ENCODE measurements at places on chromosomes 7 and 10. TPM values are rescaled to one million over a fixed set of nuclear protein-coding genes. Genes with fewer than 3 reads are reported as not detected.

Gene ADARB2
- total RNA-seq = 0.18 TPM

DNA sequence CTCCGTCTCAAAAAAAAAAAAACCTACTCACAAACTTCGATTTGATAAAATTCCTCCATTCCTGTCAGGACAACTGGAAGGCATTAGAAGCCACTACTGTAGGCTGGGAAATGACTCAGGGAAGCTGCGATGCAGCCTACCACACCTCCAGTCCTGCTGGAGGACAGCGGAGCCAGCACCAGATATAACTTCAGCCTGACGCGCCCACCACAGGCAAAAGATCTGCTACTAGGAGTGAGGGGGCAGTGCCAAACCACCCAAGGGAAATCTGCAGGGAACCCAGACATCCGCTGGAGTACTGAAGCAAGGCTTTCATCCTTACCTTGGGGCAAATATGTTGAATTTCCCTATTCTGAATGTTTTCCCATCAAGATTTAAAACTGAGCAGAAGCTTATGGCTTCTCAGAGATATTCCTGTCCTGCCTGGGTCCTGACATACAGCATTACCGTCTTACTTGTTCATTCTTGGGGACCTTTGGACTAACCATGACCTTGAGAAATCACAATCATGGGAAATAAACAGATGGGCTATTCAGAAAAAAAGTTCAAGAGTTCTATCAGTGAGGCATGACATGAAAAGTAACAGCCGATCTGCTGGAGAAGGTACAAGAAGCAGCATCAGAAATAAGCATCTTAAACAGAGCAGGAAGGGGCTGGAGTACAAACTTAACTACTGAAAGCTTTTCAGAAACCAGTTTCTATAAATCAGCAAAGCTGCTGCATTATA, 20.4 kb downstream of the BCCIP start:
- DNase-seq = peak; percentile 12
- no peak overlapping the region for H3K27ac ChIP-seq
- no peak overlapping the region for H3K4me3 ChIP-seq

- H3K4me3 ChIP-seq = no peak overlapping the region
- H3K36me3 ChIP-seq = no peaks in the 10 kb centered on the region
- H3K4me1 ChIP-seq = no peaks in the 10 kb centered on the region
- H3K27me3 ChIP-seq = no peaks in the 10 kb centered on the region
- no peak for DNase-seq
These were observed 469.8 kb downstream of the KIF20B start for GRCh38 chr10:90171014-90171722.

- H3K27me3 ChIP-seq = no peaks in the 10 kb centered on the region
- H3K4me1 ChIP-seq = peaks cover 7% of the 10 kb centered on the region
- no peaks in the 10 kb centered on the region for H3K36me3 ChIP-seq
- no peak overlapping the region for H3K27ac ChIP-seq
- H3K4me3 ChIP-seq = no peak overlapping the region
These were observed 192.8 kb downstream of the DNAJC1 start for GRCh38 chr10:21810582-21811244.

DNA sequence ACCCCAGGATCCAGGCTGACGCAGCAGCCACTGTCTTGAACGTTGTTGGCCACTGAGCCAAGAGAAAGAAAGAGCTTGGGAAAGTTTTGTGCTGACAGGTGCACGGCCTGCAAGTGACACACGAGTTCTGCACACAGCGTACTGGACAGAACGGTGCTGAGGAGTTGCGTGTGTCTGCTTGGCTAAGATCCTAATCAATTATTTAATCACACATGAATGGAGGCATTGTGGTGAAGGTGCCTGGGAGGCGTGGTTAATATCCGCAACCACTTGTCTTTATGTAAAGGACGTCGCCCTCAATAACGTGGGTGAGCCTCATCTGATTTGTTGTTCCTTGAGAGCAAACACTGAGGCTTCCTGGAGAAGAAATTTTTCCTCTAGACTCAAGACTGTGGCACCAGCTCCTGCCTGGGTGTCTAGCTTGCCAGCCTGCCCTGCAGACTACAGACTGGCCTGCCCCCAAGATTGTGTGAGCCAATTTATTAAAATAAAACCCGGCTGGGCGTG, 16.6 kb upstream of the GNA12 start:
- H3K4me1 ChIP-seq = peaks cover 31% of the 10 kb centered on the region
- H3K36me3 ChIP-seq = no peaks in the 10 kb centered on the region
- H3K4me3 ChIP-seq = no peak overlapping the region
- peak; percentile 41 for DNase-seq
- H3K27ac ChIP-seq = no peak overlapping the region

- DNase-seq = no peak
- H3K27ac ChIP-seq = no peak overlapping the region
- H3K27me3 ChIP-seq = no peaks in the 10 kb centered on the region
- H3K36me3 ChIP-seq = no peaks in the 10 kb centered on the region
These were observed 36.3 kb downstream of the HYAL4 start for GRCh38 chr7:123881300-123881699.

Gene SMC3
- 27.2 TPM for total RNA-seq

Gene NDUFB8
- 155 TPM for total RNA-seq

DNA sequence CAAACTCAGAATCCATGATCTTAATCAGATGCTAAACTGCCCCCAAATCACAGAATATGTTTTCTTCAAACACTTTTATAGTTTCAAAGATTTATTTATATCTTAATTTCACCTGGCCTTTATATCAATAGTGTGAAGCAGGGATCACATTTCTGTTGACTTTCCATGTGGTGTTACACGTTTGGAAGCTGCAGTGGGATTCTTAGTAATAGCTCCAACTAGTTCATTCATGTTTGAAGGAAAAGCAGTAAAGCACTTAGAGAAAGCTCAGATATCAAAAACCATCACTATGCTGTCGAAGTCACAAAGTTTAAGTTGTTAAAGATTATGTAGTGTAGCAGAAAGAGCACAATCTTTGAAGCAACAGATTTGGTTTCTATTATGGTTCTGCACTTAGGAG, 16.8 kb downstream of the ENO4 start:
- H3K27me3 ChIP-seq = no peaks in the 10 kb centered on the region
- H3K36me3 ChIP-seq = no peaks in the 10 kb centered on the region
- no peak overlapping the region for H3K4me3 ChIP-seq
- H3K27ac ChIP-seq = no peak overlapping the region

GRCh38 chr10:116237970-116238369, 35.0 kb downstream of the GFRA1 start:
- H3K4me3 ChIP-seq = no peak overlapping the region
- no peaks in the 10 kb centered on the region for H3K27me3 ChIP-seq
- H3K36me3 ChIP-seq = no peaks in the 10 kb centered on the region
- no peaks in the 10 kb centered on the region for H3K4me1 ChIP-seq

- no peaks in the 10 kb centered on the region for H3K36me3 ChIP-seq
- H3K4me3 ChIP-seq = no peak overlapping the region
- peaks cover 23% of the 10 kb centered on the region for H3K4me1 ChIP-seq
- no peaks in the 10 kb centered on the region for H3K27me3 ChIP-seq
- H3K27ac ChIP-seq = no peak overlapping the region
These were observed 11.3 kb downstream of the PLCE1 start for GRCh38 chr10:94005050-94005449.

DNA sequence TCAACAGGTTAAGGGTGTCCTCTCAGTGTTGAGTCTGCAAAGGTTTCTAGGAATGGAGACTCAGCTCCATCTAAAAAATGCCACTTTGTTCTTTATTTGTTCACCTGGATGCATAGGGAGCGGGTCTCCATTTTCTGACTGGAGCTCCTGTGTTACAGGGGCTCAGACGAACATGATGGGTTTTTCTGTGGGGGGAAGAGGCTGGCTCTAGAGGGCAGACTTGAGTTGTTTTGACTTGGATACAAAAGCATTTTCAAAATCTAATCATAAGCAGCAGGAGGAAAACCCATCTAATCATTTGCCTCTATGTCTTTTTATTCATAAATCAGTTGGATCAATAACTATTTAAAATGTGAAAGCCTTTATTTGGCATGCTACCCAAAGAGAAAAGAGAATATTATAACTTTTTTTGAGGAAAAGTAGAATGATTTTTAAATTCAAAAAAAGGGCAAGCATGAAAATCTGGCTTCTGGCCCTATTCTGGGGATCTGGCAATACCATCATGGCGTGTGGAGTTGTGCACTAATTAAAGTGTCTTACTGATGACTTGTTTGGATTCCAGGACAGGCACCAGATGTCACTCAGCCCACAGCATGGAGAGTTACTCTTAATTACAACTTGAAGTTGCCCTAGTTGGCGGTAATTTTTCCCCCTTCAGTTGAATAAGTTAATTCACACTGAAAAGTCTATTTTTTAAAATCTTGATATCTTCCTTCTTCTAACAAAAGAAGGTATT, 594.9 kb downstream of the REEP3 start:
- no peak overlapping the region for H3K27ac ChIP-seq
- no peak for DNase-seq
- H3K4me3 ChIP-seq = no peak overlapping the region
- H3K4me1 ChIP-seq = no peaks in the 10 kb centered on the region
- H3K27me3 ChIP-seq = no peaks in the 10 kb centered on the region
- H3K36me3 ChIP-seq = no peaks in the 10 kb centered on the region

Gene SPDYE2
- total RNA-seq = not detected

Gene CLRN3
- not detected for total RNA-seq

Gene NYAP1
- 2.6 TPM for total RNA-seq

Gene PIP
- not detected for total RNA-seq

- no peaks in the 10 kb centered on the region for H3K27me3 ChIP-seq
- no peak overlapping the region for H3K4me3 ChIP-seq
- no peak overlapping the region for H3K27ac ChIP-seq
- no peaks in the 10 kb centered on the region for H3K36me3 ChIP-seq
- no peaks in the 10 kb centered on the region for H3K4me1 ChIP-seq
These were observed 525.6 kb upstream of the ADARB2 start for GRCh38 chr10:2262878-2263277.

DNA sequence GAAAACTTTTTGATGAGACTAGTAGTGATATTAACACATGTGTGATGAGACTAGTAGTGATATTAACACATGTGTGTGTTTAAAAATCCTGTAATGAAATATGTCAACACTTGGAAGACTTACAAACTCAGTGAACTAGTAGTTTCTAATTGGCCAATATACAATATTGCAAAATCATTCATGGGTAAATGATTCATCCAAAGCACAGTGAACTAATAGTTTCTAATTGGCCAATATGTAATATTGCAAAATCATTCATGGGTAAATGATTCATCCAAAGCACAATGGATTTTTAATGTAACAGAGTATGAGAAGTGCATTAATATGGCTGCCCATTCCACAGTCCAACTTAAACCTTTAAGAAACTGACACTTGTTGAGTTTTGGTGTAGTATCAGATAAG, 77.8 kb downstream of the ATAD1 start:
- peaks cover 24% of the 10 kb centered on the region for H3K36me3 ChIP-seq
- no peak overlapping the region for H3K27ac ChIP-seq
- H3K4me1 ChIP-seq = no peaks in the 10 kb centered on the region
- DNase-seq = peak; percentile 29
- H3K4me3 ChIP-seq = no peak overlapping the region

Gene ZNF736
- total RNA-seq = 4.4 TPM

DNA sequence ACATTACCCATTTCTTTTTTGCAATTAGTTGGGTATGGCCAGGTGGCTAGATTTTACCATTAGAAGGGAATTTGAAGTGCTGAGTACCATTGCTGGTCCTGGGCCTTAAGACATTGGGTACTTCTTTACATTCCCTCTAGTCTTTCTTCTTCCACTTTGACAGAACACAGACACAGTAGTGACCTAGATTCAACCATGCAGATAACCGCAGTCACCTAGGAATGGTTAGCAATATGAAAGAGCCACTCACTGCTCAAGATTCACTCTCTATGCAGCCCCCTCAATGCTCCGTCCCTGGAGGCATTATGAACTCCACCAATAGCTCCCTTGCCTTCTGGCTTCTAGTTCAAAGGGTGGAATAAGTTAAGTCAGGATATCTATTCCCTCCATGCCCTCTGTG, 16.2 kb upstream of the PON1 start:
- no peaks in the 10 kb centered on the region for H3K36me3 ChIP-seq
- H3K27me3 ChIP-seq = no peaks in the 10 kb centered on the region
- no peak overlapping the region for H3K27ac ChIP-seq
- DNase-seq = no peak

DNA sequence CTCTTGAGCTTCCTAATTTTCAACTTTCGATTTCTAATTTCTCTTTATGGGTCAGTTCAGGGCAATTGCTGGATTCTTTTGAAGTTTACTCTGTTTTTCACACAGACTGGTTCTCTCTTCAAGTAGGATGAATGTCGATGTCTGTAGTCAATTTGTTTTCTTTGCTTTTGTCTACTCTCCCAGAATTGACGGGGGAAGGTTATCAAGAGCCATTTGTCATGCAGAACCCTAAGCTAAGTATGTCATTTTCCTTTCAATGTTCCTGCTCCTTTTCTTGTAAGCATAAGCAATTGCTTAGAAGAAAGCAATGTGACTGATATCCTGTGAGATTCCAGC, 53.7 kb downstream of the SLC39A12 start:
- H3K27me3 ChIP-seq = no peaks in the 10 kb centered on the region
- H3K4me3 ChIP-seq = peak overlapping the region; percentile 33
- H3K27ac ChIP-seq = peak overlapping the region; percentile 49
- peaks cover 22% of the 10 kb centered on the region for H3K4me1 ChIP-seq

GRCh38 chr10:81984428-81984827, 109.4 kb downstream of the NRG3 start:
- H3K4me3 ChIP-seq = no peak overlapping the region
- H3K4me1 ChIP-seq = no peaks in the 10 kb centered on the region
- no peak for DNase-seq
- H3K27me3 ChIP-seq = no peaks in the 10 kb centered on the region
- no peaks in the 10 kb centered on the region for H3K36me3 ChIP-seq

- no peak overlapping the region for H3K4me3 ChIP-seq
- H3K4me1 ChIP-seq = peaks cover 31% of the 10 kb centered on the region
- H3K36me3 ChIP-seq = no peaks in the 10 kb centered on the region
- DNase-seq = no peak
- no peak overlapping the region for H3K27ac ChIP-seq
These were observed 40.9 kb downstream of the ACSM6 start for GRCh38 chr10:95234951-95235350.

DNA sequence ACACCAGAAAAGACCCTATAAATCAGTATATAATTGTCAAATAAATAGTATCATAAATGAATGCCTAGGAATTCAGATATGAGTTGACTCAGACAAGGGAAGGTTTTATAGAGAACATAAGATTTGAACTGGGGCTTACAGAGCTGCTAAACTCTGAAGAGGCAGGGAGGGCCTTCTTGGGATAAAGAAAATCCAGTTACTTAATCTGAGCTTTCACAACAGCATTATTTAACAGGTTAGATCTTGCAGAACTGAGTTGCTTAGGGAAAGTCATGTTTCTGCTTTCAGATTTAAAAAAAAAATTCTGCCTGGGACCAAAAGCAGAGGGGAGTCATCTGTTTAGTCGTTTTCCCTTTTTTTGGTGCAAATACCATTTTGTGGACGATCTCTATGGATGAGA, 594.8 kb upstream of the FZD8 start:
- no peaks in the 10 kb centered on the region for H3K27me3 ChIP-seq
- H3K36me3 ChIP-seq = no peaks in the 10 kb centered on the region
- no peak overlapping the region for H3K4me3 ChIP-seq
- H3K27ac ChIP-seq = no peak overlapping the region
- no peak for DNase-seq
- H3K4me1 ChIP-seq = no peaks in the 10 kb centered on the region

Gene ELN
- 0.75 TPM for total RNA-seq

DNA sequence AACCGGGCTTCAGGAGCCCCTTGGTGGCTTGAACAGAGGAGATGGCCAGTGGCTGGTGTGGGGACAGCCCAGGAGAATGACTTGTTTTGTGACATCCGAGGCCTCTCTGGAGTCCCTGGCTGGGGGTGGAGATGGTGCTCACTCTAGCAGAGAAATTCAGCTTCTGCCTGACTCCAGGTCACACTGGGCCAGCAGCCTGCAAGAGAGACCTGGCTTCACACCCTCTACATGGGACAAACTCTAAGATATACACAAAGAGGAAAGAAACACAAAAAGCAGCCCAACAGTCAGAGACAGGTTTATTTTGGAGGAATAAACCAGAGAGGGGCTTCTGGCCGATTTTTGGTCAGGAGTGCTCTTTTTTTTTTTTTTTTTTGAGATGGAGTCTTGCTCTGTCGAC, 132.8 kb downstream of the ELFN1 start:
- DNase-seq = no peak
- no peak overlapping the region for H3K4me3 ChIP-seq
- H3K27ac ChIP-seq = no peak overlapping the region
- H3K36me3 ChIP-seq = no peaks in the 10 kb centered on the region
- no peaks in the 10 kb centered on the region for H3K4me1 ChIP-seq

All from astrocyte (in vitro differentiated cells and primary cell).